Foreskin keratinocyte (primary cell): ENCODE measurements at places on chromosomes 4 and X.

- DNase-seq, result no peak
These were observed 75.9 kb downstream of the FIP1L1 start for GRCh38 chr4:53453385-53453784.

DNA sequence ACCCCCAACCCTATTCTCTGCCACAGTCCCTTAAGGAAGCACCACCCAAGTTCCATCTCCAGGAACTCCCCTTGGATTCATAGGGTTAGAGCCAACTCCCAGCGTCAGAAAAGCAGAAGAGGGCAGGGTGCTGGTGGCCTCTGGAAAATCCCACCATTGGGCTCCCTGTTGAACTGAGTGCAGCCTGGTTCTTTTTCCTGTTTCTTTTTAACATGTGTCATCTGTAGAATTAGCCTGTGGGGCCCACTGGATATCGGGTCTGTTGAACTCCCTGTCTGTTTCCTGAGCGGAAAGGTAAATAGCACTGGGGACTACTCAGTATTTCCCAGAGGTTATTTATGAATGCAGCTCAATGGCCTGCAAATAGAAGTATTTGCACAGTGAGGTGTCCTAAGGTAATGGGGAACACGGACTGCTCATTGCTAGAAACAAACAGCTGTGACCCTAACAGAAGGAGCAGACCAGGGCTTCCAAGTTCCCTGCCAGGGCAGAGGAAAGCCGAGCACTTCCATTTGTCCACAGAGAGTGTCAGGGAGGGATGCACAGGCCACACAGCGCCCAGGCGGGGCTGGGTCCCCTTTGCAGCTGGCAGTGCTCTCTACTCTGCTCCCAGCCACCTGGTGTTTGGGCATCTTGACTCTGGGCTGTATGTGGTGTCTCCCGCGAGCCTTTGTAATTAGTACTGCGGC lies 102.6 kb downstream of the FHDC1 start:
- no peak for DNase-seq

- DNase-seq, result no peak
These were observed 90.4 kb upstream of the TLL1 start for GRCh38 chr4:165782623-165783022.

DNA sequence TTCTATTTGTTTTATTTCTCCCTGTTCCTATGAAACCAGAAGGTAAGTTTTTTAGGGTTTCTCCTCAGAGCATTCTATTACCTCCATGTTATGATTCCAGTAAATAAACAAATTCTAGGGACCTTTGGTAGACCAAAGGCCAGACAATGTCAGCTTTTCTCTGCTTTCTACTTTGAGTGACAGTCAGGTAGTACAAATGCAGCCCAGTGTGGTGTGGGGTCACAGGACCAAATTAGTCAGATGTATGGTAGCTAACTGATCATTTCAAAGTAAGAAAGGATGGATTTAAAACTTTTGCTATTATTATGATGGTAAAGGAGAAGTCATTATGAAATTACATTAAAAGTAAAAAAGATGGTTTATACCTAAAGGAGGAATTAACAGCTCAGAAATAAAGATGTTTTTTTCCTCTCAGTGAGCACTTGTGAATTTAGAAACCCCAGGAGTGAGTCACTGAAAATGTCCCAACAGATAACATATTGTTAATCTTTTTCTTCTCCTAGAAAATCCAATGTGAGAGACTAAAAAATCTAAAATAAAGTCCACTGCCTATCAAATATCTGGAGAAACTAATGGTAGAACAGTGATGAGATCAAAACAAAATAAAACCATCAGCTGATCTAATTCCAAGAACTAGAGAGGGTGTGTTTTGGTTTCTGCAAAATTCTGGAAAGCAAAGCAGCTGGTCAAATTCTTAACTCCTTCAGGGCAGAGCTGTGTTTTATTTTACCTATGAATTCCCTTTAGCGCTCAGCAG lies 16.6 kb upstream of the KLHL2 start:
- no peak for DNase-seq

- DNase-seq, result peak; percentile 25
These were observed 11.9 kb downstream of the G6PD start for GRCh38 chrX:154534526-154535322.
